ENCODE measurements at places on chromosomes 16 and 17. TPM values are rescaled to one million over a fixed set of nuclear protein-coding genes. Genes with fewer than 3 reads are reported as not detected.

The WDR81 gene
- 49.3 TPM for total RNA-seq

The KRTAP4-5 gene
- total RNA-seq, result not detected

The EFNB3 gene
- total RNA-seq, result 0.33 TPM

DNA sequence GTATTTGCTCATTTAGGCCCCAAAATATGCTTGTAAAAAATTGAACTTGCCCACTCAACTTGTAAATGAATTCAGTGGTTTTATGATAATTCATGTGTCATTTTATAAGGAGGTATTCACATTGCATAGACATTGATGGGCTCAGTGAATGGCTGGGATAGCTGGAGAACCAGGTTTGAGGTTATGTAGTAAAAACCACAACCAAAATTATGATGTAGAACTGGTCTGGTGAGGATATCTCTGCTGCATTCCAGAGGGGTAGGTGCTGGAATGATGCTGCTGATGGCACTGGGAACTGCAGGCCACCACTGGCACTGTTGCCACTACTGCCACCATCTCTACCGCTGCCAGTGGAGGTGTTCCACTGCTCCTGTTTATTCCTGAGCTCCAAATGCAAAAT, 21.5 kb upstream of the RABEP1 start:
- no peak for DNase-seq
- no peak overlapping the region for H3K4me3 ChIP-seq
- H3K27ac ChIP-seq, result no peak overlapping the region
- no peaks in the 10 kb centered on the region for H3K36me3 ChIP-seq
- no peaks in the 10 kb centered on the region for H3K27me3 ChIP-seq

The PYY gene
- total RNA-seq, result not detected

- DNase-seq, result no peak
- H3K4me1 ChIP-seq, result no peaks in the 10 kb centered on the region
- peaks cover 13% of the 10 kb centered on the region for H3K36me3 ChIP-seq
- H3K27me3 ChIP-seq, result no peaks in the 10 kb centered on the region
- no peak overlapping the region for H3K27ac ChIP-seq
- H3K4me3 ChIP-seq, result no peak overlapping the region
These were observed 21.4 kb downstream of the AOC3 start for GRCh38 chr17:42872251-42872965.

DNA sequence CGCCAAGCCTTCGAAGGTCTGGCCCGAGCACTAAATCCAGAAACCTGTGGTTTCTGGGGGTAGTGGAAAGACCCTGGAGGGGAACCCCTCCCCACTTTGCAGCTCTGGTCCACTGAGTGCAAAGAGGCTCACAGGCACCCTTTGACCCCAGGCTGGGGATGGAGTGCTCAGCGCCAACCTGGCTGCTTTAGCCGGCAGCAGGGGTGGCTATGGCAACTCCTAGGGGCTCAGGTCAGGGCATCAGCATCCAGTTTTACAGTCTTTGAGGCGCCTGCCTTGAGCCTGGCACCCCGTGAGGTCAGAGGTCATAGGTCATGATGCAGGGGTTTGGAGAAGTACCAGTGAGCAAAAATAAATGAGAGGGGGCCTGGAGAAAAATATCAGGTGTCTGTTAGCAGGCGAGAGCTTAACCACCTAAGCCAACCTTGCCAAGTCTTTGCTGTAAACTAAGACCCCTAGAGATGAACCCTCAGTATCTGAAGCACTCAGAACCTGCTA, 17.9 kb downstream of the CA7 start:
- H3K36me3 ChIP-seq, result no peaks in the 10 kb centered on the region
- DNase-seq, result peak; percentile 40
- H3K4me1 ChIP-seq, result peaks cover 12% of the 10 kb centered on the region

- H3K27me3 ChIP-seq, result no peaks in the 10 kb centered on the region
- peak; percentile 25 for DNase-seq
- H3K27ac ChIP-seq, result peak overlapping the region; percentile 86
- H3K36me3 ChIP-seq, result no peaks in the 10 kb centered on the region
These were observed 9.2 kb downstream of the STAT3 start for GRCh38 chr17:42378959-42379594.

GRCh38 chr16:12573730-12574383, 229.8 kb downstream of the CPPED1 start:
- peak; percentile 59 for DNase-seq
- H3K4me1 ChIP-seq, result no peaks in the 10 kb centered on the region
- no peak overlapping the region for H3K4me3 ChIP-seq
- no peaks in the 10 kb centered on the region for H3K27me3 ChIP-seq
- no peak overlapping the region for H3K27ac ChIP-seq

GRCh38 chr16:13779676-13780075, 140.3 kb upstream of the ERCC4 start:
- no peak overlapping the region for H3K4me3 ChIP-seq
- H3K27ac ChIP-seq, result no peak overlapping the region
- H3K36me3 ChIP-seq, result no peaks in the 10 kb centered on the region
- no peaks in the 10 kb centered on the region for H3K27me3 ChIP-seq

DNA sequence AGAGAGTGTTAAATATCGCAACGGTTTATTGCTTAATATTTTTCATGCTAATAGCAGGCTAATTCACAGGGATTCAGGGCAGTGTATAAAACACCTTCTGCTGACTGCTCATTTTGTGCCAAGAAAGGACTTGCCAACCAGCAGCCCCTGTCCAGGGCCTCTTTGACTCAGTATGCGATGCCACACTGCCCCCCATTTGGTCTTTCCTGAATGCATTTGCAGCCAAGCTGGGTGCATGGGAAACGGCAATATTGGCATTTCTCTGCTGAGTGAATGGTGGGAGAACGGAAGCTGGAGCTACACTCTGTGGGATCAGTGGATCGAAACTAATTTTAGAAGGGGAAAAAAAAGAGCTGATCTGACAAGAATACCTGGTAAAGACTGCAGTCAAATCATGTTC, 152.9 kb upstream of the C16orf82 start:
- no peaks in the 10 kb centered on the region for H3K36me3 ChIP-seq
- no peak for DNase-seq
- no peak overlapping the region for H3K4me3 ChIP-seq
- no peaks in the 10 kb centered on the region for H3K4me1 ChIP-seq
- no peak overlapping the region for H3K27ac ChIP-seq

GRCh38 chr17:77372444-77373298, 231.9 kb downstream of the SEC14L1 start:
- peak overlapping the region; percentile 99 for H3K4me3 ChIP-seq
- peak; percentile 95 for DNase-seq
- H3K27me3 ChIP-seq, result no peaks in the 10 kb centered on the region
- peaks cover 68% of the 10 kb centered on the region for H3K4me1 ChIP-seq

GRCh38 chr17:81163703-81164370, 1.5 kb upstream of the PVALEF start:
- H3K36me3 ChIP-seq, result no peaks in the 10 kb centered on the region
- no peak overlapping the region for H3K4me3 ChIP-seq
- no peak overlapping the region for H3K27ac ChIP-seq

GRCh38 chr17:76080768-76081287, 1.8 kb downstream of the ZACN start:
- H3K4me1 ChIP-seq, result no peaks in the 10 kb centered on the region
- H3K27me3 ChIP-seq, result peaks cover 46% of the 10 kb centered on the region
- peaks cover 37% of the 10 kb centered on the region for H3K36me3 ChIP-seq
- H3K4me3 ChIP-seq, result no peak overlapping the region
- no peak for DNase-seq

The NPIPB13 gene
- total RNA-seq, result 1.4 TPM

The ADORA2B gene
- 2.5 TPM for total RNA-seq

DNA sequence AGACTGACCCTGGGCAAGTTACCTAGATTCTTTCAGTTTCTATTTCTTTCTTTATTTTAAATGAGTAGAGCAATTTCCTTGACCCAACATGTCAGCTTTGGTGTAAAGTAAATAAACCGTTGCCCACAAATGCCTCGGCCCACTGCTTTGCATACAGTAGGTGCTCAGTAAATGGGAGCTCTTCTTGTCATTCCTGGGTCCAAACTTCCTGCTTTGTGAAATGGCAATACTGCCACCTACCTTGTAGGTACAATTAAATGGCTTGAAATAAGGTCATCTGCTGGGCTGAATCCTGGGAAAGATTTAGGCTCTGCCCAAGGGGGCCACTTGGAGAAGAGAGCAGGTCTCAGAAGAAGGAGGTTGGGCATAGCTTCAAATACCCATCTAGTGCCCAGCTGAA, 253.0 kb downstream of the HS3ST3B1 start:
- no peaks in the 10 kb centered on the region for H3K27me3 ChIP-seq
- H3K4me1 ChIP-seq, result no peaks in the 10 kb centered on the region

GRCh38 chr16:81175325-81175891, 63.1 kb upstream of the BCO1 start:
- no peaks in the 10 kb centered on the region for H3K27me3 ChIP-seq
- no peak for DNase-seq
- peak overlapping the region; percentile 10 for H3K27ac ChIP-seq
- H3K4me1 ChIP-seq, result peaks cover 15% of the 10 kb centered on the region

DNA sequence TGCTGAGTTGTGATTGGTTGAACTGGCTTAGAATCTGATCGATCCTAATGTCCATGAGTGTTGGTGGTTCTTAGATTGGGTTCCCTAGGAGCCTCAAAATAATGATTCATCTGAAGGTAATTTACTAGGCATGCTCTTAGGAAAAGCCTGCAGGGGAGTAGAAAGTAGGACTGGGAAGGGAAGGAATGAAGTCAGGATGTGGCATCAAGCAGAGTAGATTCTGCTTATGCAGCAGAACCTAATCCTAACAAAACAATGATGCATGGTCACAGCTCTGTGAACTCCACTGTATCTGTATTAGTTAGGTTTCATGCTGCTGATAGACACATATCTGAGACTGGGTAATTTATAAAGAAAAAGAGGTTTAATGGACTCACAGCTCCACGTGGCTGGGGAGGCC, 132.5 kb downstream of the HS3ST2 start:
- H3K27me3 ChIP-seq, result peaks cover 31% of the 10 kb centered on the region
- DNase-seq, result no peak
- H3K27ac ChIP-seq, result no peak overlapping the region
- no peak overlapping the region for H3K4me3 ChIP-seq
- peaks cover 11% of the 10 kb centered on the region for H3K4me1 ChIP-seq

DNA sequence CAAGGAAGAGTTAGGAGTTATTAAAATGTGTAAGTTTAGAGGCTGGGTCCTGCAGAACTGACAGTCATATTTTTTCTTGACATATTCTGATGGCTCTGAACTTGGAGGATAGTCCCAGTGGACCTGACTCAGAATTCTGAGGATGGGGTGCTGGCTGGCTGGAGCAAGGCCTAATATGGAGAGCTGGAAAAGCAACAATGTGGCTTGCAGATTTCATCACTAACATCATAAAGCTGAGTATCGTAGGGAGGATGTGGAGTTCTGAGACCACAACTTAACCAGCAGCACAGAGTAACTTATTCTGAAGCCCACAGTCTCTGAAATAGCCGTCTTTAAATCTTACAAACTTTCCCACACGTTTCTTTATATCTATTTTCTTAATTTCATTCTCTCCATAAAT, 2.3 kb downstream of the KRTAP1-5 start:
- no peaks in the 10 kb centered on the region for H3K27me3 ChIP-seq
- no peaks in the 10 kb centered on the region for H3K36me3 ChIP-seq
- H3K4me1 ChIP-seq, result no peaks in the 10 kb centered on the region

GRCh38 chr17:19766421-19767270, 18.5 kb upstream of the ALDH3A1 start:
- H3K4me1 ChIP-seq, result peaks cover 21% of the 10 kb centered on the region
- no peaks in the 10 kb centered on the region for H3K36me3 ChIP-seq
- no peaks in the 10 kb centered on the region for H3K27me3 ChIP-seq

DNA sequence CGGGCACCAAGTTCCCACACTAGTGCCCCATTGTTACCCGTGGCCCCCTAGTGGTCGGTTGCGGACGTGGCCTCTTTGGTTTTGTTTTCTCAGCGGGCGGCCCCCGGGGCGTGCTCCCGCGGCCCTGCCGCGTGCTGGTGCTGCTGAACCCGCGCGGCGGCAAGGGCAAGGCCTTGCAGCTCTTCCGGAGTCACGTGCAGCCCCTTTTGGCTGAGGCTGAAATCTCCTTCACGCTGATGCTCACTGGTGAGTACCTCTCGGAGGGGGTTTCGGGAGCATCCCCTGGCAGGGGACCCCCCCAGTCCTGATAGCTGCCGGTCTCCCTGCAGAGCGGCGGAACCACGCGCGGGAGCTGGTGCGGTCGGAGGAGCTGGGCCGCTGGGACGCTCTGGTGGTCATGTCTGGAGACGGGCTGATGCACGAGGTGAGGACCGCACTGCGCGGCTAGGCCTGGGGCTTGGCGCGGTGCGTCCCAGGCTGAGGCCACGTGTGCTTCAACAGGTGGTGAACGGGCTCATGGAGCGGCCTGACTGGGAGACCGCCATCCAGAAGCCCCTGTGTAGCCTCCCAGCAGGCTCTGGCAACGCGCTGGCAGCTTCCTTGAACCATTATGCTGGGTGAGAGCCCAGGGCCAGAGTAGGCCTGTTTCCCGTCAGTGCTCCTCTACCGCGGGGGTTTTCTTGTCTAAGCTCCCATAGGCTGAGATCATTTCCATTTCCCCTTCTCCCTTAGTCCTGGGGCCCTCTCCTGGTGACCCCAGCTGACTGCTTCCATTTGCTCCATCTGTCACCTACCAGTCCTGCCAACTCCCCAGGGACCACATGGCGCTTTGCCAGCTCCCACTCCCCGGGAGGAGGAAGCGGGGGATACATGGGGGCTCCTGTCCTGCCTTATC, 1.7 kb downstream of the SPHK1 start:
- peak; percentile 88 for DNase-seq
- no peaks in the 10 kb centered on the region for H3K36me3 ChIP-seq
- peak overlapping the region; percentile 75 for H3K27ac ChIP-seq
- H3K4me3 ChIP-seq, result peak overlapping the region; percentile 54
